ENCODE measurements at places on chromosomes 12 and 14. TPM values are rescaled to one million over a fixed set of nuclear protein-coding genes. Genes with fewer than 3 reads are reported as not detected.

DNA sequence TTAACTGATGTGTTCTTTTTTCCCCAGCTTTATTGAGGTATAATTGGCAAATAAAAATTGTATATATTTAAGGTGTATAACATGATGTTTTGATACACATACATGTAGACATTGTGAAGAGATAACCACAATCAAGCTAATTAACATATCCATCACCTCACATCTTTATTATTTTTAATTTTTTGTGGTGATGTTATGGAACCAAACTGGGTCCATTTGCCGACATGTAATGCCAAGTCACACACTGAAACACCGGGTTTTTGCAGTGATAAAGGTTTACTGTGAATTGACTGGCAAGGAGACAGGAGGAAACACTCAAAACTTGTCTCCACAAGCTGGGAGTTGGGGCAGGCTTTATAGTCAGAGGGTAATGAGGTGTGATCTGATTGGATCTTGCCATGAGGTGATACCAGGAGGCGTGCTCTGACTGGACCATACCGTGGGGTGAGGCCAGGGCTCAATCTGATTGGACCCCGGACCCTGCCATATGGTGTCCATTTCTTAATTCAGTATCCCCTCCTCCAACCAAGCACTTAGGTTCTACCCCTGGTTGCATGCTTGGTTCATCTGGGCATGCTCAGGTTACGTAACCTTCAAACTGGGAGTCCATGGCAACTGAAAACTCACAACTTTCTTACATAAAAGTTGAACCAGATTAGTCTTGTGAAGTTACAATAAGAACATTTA is 11.8 kb upstream of the WSCD2 start:
- DNase-seq, result no peak

DNA sequence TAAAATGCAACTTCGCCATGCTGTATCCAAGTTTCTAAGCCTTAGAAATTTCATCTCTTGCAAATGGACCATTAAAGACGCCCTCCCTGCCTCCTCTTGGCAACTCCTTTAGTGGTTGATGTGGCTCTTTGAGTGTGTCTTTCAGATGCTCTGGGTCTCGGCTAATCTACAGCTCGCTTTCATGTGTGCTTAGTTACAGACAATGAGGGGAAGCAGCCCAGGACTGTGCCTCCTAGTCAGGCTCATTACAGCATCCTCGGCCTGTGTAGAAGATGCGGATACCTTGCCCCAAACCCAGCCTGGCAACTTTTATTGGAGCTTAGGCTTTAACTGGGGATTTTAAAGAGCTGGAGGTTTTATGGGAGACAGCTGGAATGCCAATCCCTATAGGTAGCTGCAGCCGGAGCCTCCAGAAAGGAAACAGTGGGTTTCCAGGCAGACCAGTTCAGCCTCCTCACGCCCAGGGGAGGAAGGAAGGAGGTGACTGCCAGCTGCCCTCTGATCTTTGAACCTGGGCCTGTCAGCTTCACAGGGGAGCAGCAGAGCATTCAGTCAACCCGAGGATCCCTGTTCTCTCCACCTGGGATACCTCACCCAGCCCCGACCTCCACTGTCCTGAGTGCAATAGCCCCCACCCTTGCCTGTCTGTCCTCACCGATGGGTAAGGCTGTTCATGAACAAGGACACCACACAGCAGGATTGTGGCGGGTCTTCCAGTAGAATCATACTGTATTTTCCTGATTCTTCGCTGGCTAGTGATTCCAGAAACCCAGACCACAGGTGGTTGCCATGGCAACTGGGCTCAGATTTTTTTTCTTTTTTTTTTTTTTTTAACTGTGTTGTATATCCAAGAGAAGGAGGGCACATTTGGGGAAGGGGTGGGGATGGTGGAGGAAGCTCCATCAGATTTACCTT is 638.5 kb downstream of the MED13L start:
- no peak for DNase-seq

DNA sequence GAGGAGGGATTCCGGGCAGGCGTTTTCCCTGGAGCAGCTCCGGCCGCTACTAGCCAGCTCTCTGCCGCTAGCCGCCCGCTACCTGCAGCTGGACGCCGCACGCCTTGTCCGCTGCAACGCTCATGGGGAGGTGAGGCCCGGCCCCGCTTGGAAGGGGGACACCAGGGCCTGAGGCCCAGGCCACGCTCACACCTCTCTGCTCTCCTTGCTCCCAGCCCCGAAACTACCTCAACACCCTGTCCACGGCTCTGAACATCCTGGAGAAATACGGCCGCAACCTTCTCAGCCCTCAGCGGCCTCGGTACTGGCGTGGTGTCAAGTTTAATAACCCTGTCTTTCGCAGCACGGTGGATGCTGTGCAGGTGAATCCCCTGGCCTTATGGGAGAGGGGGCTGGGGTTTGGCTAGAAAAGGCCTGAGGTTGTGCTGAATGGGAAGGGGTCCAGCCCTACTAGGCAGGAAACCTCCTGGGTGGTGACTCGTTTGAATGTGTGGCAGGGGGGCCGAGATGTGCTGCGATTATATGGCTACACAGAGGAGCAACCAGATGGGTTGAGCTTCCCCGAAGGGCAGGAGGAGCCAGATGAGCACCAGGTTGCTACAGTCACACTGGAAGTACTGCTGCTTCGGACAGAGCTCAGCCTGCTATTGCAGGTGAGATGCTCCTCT is 597 bp downstream of the RNF31 start:
- no peak for DNase-seq

DNA sequence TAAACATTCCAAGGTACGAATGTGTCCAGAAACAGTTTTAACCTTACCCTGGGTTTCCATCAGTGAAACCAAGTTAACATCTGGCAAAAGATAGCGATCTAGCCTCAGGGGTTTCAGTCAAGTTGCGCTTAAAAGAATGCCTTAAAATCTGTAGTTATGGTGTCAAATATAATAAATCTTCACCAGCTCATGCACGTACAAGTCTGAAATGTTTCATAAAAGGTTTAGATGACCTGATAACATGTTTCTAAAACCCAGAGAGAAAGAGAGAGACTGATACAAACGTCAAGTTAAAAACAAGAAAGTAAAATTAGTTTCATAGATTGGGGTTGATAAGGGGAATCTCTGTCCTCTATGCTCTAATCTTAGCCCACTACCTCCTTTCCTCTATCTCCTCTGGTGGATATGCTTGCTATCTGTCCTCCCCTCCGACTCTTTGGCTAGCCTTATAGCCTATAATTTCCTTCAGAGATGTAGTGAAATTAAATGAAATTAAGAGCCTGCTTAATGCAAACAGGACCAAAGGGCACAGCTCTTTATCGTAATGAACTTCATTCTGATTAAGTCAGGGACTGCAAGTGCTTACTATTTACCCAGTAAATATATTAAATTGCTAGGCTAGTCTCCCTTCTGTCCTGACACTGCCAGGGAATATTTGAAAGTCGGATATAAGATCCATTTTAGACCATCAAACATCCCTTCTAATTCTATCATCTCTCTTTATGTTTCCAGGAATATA is 18.4 kb upstream of the FOS start:
- no peak for DNase-seq

- DNase-seq, result no peak
Observed at GRCh38 chr12:75641031-75641780, 129.8 kb upstream of the KRR1 start.

- no peak for DNase-seq
Observed at GRCh38 chr12:64531665-64532334, 78.5 kb upstream of the RASSF3 start.

DNA sequence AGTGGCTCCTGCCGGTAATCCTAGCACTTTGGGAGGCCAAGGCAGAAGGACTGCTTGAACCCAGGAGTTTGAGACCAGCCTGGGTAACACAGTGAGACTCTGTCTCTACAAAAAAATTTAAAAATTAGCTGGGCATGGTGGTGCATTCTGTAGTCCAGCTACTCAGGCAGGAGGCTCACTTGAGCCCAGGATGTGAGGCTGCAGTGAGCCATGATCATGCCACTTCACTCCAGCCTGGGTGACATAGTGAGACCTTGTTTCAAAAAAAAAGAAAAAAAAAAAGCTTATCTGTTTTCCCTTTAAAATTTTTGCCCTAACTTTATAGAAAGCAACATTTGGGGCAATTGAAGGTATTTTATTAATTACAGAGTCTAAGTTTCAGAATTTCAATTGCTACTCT is 486.0 kb downstream of the BCAT1 start:
- no peak for DNase-seq

The C12orf54 gene
- total RNA-seq, result 1.2 TPM

DNA sequence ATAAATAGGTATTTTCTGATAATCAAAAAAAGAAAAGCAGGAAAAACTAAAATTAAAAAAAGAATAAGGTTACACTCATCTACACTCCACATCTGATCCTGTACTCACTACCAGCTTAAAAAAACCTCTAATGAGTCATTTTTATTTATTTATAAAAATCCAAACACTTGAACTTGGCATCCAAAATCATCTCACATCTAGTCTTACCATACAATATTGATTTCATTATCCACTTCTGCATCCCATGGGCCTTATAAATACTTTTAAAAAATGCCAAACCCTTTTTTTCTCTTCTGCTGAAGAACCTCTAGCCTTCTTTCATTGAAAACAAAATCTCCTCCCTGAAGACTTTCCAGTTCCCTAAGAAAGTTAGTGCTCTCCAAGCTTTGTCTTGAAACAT is 109.7 kb downstream of the TMTC3 start:
- no peak for DNase-seq

The PTPRB gene
- total RNA-seq, result 8.0 TPM

DNA sequence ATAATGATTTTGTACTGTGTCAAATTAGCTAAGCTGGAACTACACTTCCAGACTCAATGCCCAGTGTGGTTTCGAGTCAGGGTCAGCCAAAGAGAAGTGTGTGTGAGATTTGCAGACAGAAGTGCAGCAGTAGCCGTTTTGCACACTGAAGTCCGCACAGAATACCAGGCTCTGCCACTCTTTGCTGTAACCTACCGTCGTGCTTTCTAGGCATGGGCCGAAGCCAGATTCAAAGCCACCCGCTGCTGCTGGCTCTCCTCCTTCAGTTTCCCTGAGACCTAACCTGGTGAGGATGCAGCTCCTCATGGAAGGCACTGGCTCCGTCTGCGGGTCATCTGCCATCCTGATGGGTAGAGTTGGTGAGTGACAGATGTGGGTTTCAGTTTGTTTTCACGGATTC is 48.8 kb downstream of the LRTM2 start:
- no peak for DNase-seq

GRCh38 chr12:44717612-44718011 is 158.5 kb downstream of the NELL2 start:
- no peak for DNase-seq

DNA sequence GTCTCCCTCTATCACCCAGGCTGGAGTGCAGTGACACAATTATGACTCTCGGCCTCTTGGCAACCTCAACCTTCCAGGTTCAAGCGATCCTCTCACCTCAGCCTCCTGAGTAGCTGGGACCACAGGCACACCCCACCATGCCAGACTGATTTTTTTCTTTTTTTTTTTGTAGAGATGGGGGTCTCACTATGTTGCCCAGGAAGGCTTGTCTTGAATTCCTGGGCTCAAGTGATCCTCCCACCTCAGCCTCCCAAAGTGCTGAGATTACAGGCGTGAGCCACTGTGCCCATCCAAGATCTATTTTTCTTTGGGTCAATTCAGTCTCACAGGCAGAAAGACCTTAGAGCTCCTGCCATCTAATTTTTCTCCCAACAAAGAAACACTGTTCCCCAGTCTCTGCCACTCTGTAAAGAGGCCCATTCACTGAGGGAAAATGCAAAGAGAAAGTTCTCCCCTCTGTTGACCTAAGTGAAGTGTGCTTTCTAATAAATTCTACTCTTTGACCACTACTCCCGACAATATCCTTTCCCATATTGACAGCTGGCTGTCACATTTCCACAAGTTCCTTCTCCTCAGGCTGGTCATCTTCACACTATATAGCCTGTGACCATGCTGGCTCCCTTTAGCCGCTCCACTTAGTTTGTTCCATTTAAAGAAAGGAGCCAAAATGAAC is 23.3 kb downstream of the TMED8 start:
- DNase-seq, result no peak

DNA sequence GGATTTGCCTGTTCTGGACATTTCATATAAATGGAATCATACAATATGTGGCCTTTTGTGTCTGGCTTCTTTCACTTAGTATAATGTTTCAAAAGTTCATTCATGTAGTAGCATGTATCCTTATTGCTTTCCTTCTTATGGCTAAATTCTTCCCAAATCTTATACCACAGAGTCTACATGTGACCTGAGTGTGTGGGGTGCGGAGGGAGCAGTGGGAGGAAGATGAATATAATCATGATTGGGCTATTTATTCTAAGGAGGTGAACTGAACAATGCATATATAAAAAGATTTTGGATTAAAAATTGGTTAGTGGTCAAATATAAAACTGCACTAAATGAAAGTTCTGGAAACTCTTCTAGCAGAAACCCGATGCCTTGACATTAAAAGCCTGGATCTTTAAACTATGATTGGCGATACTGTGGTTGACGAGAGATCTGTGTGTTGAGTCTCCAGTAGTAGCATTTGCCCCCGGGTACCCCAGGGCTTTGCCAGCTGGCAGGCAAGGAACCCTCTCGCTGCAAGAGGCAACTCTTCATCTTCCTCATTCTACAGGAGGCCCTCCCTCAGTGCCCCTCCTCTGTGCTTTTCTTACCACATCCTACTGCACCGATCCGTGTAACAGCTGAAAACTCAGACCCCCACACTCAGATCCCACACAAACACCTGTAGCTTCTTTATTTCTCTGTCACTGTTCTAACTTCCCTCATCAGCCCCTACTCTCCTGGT is 2.6 kb downstream of the CYP46A1 start:
- DNase-seq, result no peak

The EPYC gene
- not detected for total RNA-seq

- no peak for DNase-seq
Observed at GRCh38 chr14:53378142-53378541, 225.0 kb upstream of the DDHD1 start.

DNA sequence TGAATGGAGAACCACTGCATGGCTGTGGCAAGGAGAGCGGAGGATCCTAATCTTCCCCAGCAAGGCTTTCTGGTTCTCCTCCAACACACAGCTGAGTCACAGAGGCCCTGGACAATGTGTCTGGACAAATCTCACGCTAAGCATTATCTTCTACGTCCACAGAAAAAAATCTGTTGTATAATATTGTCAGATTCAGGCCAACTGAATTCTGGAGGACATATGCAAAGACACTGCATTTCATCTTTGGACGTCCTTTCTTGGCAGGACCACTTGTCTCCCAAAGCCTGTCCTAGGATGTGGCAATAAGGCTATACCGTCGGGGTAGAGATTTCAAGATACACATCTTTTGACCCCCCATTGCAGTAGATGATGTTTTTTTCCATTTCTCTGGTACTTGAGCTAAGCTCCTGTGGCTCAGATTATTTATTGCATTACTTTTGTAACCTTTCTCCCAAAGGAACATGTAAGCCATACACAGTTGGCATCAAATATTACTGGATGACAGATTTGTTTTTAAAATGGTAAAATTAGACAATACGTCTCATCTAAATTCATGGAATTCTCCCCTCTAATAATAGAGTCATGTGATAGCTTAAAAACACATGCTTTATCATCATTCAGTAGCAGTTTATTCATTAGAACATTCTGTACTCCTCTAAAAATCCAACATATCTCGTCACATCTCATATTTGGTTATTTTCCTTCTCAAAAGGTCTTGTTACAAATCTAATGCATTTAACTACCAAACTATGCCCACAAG is 19.4 kb downstream of the LMO3 start:
- DNase-seq, result no peak

- no peak for DNase-seq
Observed at GRCh38 chr14:91229005-91229382, 15.5 kb downstream of the GPR68 start.

GRCh38 chr14:50399251-50400032 is 2.8 kb upstream of the CDKL1 start:
- peak; percentile 70 for DNase-seq

The RAD9B gene
- 1.4 TPM for total RNA-seq

Data from ovary (tissue), 10 donors.